ENCODE measurements at places on chromosomes 5 and 9.

GRCh38 chr5:147751156-147751830, 31.2 kb downstream of the JAKMIP2 start:
- DNase-seq, result no peak

- no peak for DNase-seq
Observed at GRCh38 chr5:135214897-135215616, 181.0 kb upstream of the PITX1 start.

DNA sequence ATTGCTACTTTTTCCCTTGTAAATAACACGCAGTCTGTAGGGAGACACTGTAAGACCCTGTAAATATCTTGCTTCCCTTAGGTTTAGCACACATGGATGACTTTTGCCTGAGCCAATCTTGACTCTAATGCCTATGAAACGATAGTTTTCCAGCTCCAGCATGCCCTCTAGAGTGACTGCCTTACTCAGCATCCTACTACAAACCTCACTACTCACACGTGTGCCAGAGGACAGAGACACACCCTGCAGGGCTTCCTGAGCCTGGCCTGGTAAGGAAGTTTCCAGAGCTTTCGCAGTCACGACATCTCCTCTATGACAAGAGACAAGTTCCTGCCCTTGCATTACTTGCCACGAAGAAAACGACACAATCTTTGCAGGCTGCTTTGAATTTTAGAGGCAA, 138.1 kb downstream of the ATPSCKMT start:
- DNase-seq, result no peak

DNA sequence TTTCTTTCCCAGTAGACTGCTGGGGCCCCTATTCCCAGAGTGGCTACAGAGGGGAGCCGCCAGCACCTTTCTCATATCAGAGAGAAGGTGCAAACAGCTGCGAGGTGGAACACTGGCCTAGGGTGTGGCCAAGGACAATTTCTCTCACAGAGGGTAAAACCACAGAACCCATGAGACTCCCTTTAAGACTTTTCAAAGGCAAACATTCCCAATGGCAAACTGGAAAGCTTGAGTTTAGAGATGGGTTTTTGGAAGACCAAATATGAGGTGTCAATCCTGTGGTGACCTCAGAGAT, 335.1 kb upstream of the PIK3R1 start:
- DNase-seq, result no peak

DNA sequence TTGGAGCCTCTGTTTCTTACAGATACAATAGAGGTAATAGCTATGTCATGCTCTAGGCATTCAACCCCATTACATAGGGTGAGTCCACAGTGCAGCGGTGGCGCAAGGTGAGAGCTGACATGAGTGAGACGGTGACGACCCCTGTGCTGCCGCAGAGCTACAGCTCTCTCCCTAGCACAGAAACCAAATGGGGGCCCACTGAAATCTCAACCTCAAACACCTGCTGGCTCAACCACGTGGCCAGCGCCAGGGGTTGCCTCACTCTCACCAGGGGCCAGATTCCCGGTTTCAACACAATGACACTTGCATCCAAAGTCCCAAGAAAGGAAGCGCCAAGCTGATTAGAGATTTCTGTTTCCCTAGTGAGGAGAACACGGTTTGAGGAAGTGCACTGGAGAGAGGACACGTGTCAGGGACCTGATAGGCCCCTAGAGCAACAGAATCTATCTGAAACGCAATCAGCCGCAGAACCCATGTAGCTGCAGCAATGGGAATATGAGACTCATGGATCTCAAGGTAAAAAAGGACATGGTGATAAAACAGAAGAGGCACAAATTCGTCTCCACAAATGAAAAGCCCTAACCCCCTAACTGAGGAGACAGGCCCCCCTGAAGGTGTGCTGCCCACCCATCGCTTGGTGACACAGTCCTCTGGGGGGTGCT, 114.3 kb downstream of the CRB2 start:
- DNase-seq, result no peak

- no peak for DNase-seq
Observed at GRCh38 chr5:17384181-17384580, 113.8 kb upstream of the TAF11L2 start.

- no peak for DNase-seq
Observed at GRCh38 chr9:38361473-38361850, 31.0 kb upstream of the ALDH1B1 start.

DNA sequence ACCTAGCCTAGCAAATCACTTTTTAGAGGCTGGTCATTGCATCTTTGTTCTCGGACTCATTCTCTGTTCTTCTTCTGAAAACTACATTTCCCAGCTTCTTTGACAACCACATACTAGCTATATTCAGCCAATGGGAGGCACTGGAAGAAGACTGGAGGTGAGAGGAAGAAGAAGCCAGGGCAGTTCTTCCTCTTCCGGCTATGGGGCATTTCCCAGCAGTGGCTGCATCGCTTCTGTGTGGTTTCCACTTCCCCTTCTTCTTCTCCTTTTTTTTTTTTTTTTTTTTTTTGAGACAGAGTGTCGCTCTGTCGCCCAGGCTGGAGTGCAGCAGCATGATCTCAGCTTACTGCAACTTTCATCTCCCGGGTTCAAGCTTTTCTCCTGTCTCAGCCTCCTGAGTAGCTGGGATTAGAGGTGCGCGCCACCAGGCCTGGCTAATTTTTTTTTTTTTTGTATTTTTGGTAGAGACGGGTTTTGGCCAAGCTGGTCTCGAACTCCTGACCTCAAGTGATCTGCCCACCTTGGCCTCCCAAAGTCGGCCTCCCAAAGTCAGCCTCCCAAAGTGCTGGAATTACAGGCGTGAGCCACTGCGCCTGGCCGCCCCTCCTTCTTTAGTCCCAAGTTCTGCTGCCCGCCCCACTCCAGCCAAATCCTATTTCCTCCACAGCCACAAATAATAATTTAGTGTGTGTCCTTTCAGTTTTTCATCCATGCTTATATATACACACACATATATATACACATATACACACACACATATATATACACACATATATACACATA, 6.9 kb upstream of the UBAP1 start:
- no peak for DNase-seq

- no peak for DNase-seq
Observed at GRCh38 chr9:38651400-38652042, 31.1 kb upstream of the ANKRD18A start.

GRCh38 chr9:132744881-132745755, 74.9 kb downstream of the GTF3C4 start:
- DNase-seq, result no peak

- no peak for DNase-seq
Observed at GRCh38 chr9:126453156-126453963, 126.7 kb downstream of the MVB12B start.

DNA sequence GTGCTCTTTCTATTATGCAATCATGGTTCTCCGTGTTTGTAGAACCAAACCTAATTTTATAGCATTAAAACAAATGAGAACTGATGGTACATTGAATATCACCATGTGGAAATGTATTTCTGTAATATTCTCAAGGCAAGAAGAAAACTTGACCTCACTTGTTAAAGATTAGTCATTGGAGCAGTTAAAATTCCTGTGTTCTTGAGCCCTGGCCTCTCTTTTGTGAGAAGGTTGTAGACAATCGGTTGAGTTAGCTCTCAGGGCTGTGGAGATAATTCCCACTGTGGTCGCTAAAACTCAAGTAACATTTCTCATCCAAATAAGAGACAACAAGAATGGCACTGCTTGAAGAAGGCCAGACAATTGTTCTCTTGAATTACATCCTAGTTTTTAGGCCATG, 216.0 kb upstream of the KLF4 start:
- DNase-seq, result no peak

DNA sequence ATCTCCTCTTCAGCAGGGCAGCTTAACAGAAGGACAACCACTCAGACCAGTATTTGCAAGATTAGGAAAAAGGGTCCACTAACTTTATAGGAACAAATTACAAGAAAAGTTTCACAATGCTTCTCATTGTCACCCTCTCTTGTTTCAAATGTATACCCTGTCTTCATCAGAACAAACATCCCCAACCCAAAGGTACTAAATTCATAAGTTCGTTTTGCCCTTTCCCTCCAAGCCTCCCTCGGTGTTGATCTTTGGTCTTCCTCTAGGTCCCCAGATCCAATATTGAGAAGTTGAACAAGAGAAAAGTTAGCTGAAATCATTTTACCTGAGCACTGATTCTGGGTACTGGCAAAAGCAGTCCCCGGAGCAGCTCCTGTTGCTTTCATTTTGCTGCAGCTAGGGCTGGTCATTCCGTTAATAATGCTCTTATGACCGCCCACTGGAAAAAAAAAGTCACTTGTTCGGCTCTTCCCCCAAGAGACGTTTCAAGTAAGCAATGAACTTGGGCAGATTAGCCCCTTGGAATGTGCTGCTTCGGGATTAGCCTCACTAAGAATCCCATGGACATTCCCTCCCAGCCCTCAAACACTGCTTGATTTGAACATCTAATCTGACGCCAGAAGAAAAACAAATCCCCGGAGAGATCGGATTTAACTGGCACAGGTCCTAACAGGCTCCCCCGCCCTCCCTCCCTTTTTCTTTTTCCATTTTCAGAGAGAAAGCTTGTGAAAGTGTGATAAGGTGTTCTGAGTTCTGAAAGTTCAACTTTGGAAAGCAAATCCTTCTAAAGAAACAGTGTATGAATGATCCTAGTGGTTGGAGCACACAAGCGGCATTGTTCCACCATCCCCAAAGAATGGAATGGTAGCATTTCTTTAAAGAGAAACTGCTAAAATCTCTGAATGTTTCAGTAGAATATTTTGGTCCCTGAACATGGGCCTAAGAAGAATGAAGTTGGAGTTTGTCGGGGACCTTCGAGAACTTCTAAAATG, 252.5 kb downstream of the TRPM3 start:
- no peak for DNase-seq

- peak; percentile 60 for DNase-seq
Observed at GRCh38 chr9:33446946-33447798, at the start of gene AQP3. Gene AQP3 (minus strand): TSS chr9:33447593. CDS start chr9:33447530, 63 bp downstream.

- no peak for DNase-seq
Observed at GRCh38 chr5:58983526-58984452, 400.9 kb downstream of the RAB3C start.

DNA sequence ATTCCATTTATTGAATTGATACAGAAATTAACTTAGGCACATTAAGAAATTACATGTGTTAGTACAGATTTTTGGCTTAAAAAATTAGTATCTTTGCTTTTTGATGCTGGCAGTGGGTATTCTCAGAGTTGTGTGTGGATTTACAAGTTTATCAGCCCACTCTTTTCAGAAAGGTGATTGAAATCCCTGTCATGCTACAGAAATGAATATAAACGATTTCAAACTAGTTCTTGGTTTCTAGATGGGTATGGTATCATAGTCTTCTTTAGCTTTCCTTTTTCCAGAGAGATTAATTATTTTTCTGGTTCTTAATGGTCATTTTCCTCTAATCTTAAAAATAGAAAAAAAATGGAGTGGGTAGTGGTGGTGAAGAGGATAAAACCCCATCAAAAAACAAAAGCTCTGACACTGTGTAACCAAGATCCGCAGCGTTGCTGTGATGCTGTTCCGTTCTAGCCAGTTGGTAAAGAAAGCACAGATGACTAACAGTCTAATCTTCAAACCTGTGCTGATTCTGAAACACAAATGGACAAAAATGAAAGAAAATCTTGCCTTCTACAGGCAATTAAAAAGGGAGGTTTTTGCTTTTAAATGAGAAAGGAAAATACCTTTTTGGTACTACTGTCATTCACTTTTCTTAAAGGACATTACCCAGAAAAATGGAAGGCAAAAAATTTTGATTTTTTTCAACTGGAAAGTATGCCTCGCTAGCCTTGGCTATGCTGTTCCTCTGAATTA, 5.2 kb downstream of the LRRTM2 start:
- no peak for DNase-seq

DNA sequence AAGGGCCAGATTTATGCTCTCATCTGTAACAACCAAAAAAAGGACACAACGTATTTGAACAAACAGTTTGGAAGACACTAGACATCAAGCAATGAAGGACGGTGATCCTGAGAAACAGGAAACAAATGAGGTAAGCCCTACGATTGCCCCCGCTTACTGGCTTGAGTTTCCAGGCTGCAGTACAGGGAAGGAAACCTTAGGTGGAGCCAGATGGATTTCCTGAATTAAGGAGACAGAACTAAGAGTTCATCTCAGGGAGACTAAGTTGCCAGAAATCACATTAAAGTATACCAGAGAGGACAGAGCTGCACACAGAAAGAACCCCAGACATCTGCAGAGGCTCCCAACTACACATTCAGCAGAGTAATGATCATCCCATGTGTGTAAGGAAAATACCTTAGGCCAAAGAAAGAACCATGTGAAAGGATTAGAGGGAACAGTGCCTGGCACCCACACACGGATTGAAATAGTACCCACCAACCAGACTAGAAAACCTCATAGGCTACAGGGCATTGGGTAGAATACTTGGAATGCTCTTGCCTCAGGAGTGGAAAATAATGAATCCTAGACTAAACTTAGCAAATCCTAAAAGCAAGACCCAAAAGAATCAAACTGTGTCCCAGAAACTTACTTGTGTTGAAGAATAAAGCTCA, 99.3 kb upstream of the NIPBL start:
- no peak for DNase-seq

DNA sequence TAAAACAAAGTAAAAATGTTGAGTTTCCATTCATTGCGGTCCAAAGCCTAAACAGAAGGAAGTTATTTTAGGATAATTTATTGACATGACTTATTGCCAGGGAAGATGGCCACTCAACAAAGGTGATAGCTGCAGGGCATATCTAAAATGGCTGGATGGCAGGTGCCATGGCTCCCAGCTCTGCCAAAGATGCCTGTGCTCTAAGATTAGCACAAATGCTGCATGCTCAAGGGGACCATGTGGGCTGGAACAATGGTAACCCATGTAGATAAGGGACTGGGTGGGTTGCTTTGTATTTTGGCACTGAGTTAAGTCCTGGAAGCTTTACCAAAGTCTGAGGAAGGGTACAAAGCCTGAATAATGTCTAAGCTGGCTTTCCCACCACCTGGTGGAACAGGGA, 95.5 kb upstream of the IFNK start:
- DNase-seq, result no peak

DNA sequence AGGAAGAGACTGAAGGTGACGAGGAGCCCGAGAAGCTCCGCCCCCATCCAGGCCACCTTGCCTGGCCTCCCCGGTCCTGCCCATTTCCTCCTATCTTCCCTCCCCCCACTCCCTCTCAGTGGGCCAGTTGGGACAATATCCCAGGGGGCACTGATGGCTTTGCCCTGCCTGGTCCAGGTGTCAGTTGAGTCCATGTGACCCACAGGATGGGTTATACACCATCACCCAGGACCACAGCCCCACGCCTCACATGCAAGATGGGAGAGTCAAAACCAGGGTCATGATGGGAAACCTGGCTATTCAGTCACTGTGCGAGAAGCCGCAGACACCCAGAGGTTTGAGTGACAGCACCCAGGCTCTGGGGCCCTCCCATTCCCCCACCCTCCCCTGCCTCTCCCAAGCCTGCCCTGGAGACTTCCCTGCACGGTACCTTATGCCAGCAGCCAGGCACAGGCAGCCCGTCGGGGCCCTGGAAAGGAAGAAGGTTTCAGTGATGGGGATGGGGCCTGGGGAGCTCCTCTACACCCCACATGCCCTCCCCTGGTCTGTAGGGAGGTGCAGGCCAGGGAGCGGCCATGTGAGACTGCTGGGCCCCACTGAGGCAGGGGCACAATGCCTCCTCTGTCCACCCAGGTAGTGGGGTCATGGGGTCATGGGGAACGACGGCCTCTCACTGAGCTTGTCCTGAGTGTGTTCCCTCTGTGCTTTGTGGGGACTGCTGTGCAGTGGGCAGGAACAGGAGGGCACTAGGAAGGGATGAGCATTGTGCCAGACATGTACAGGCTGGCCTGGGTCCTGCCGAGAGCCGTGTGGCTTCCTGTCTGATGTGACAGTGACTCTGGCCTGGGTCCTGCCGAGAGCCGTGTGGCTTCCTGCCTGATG, 6.3 kb upstream of the PHYKPL start:
- no peak for DNase-seq

GRCh38 chr5:151496041-151496484, 48.7 kb downstream of the SLC36A1 start:
- DNase-seq, result no peak

- peak; percentile 45 for DNase-seq
Observed at GRCh38 chr9:89497978-89498851, at the start of gene SEMA4D. Gene SEMA4D (minus strand): TSS chr9:89498113. CDS start chr9:89405456, 92,657 bp downstream.
